ENCODE measurements at places on chromosomes 2 and 18. TPM values are rescaled to one million over a fixed set of nuclear protein-coding genes. Genes with fewer than 3 reads are reported as not detected.

The UGT1A4 gene
- not detected for total RNA-seq

The SOWAHC gene
- total RNA-seq = 17.7 TPM

The PPP1R1C gene
- total RNA-seq = 0.29 TPM

The AGAP1 gene
- 18.5 TPM for total RNA-seq

The PROKR1 gene
- not detected for total RNA-seq

The SLC16A14 gene
- total RNA-seq = under 0.01 TPM

The CFAP221 gene
- 0.36 TPM for total RNA-seq

The IL1RL2 gene
- total RNA-seq = 1.2 TPM

The UGT1A8 gene
- total RNA-seq = not detected

The GPC1 gene
- 44.8 TPM for total RNA-seq

The KYNU gene
- 10.9 TPM for total RNA-seq

The VWA3B gene
- total RNA-seq = 0.59 TPM

The CENPA gene
- total RNA-seq = 2.9 TPM

The SULT1C4 gene
- total RNA-seq = not detected

The ZDBF2 gene
- 12.7 TPM for total RNA-seq

The TRAK2 gene
- total RNA-seq = 66.3 TPM

The PMAIP1 gene
- total RNA-seq = 4.0 TPM

The CD207 gene
- total RNA-seq = not detected

The IL36A gene
- not detected for total RNA-seq

The ATP6V1B1 gene
- 2.5 TPM for total RNA-seq

The KATNAL2 gene
- total RNA-seq = 5.0 TPM

The MATN3 gene
- 2.4 TPM for total RNA-seq

The ALS2 gene
- total RNA-seq = 39.1 TPM

The CPS1 gene
- 21.7 TPM for total RNA-seq

The ANO7 gene
- 1.2 TPM for total RNA-seq

The PLA2R1 gene
- total RNA-seq = 19.9 TPM

The MROH2A gene
- total RNA-seq = not detected

The COLEC11 gene
- total RNA-seq = under 0.01 TPM

The SLC14A1 gene
- total RNA-seq = 136 TPM

The SCYGR4 gene
- total RNA-seq = not detected

The KRTCAP3 gene
- under 0.01 TPM for total RNA-seq

The VWC2L gene
- not detected for total RNA-seq

The PDE11A gene
- 0.36 TPM for total RNA-seq

The PID1 gene
- 11.8 TPM for total RNA-seq

The MPP4 gene
- total RNA-seq = 2.1 TPM

The FBXO41 gene
- 0.29 TPM for total RNA-seq

The COL4A4 gene
- total RNA-seq = 0.36 TPM

The NAT8 gene
- not detected for total RNA-seq

The TUBA3E gene
- not detected for total RNA-seq

The PLB1 gene
- total RNA-seq = 0.36 TPM

The TTN gene
- under 0.01 TPM for total RNA-seq

The NOL4 gene
- not detected for total RNA-seq

The RIT2 gene
- not detected for total RNA-seq

The ARHGAP15 gene
- 0.88 TPM for total RNA-seq

The MAP3K20 gene
- total RNA-seq = 56.1 TPM

The RFTN2 gene
- total RNA-seq = 14.5 TPM

The REG1A gene
- not detected for total RNA-seq

The LHCGR gene
- total RNA-seq = not detected

The EGR4 gene
- not detected for total RNA-seq

The SELENOI gene
- 11.6 TPM for total RNA-seq

The QPCT gene
- 25.7 TPM for total RNA-seq

The IL1B gene
- not detected for total RNA-seq

The ASB18 gene
- total RNA-seq = under 0.01 TPM

The TMEM17 gene
- total RNA-seq = 3.3 TPM

The ANKRD36 gene
- 27.9 TPM for total RNA-seq

The ICOS gene
- total RNA-seq = not detected

The OTOS gene
- total RNA-seq = not detected

The DSG1 gene
- not detected for total RNA-seq

The ELOA2 gene
- total RNA-seq = not detected

All from osteoblast (primary cell).